ENCODE measurements at places on chromosomes 3 and 15. TPM values are rescaled to one million over a fixed set of nuclear protein-coding genes. Genes with fewer than 3 reads are reported as not detected.

DPPA2 gene
- not detected for total RNA-seq

GOLGA8J gene
- total RNA-seq = not detected

DNA sequence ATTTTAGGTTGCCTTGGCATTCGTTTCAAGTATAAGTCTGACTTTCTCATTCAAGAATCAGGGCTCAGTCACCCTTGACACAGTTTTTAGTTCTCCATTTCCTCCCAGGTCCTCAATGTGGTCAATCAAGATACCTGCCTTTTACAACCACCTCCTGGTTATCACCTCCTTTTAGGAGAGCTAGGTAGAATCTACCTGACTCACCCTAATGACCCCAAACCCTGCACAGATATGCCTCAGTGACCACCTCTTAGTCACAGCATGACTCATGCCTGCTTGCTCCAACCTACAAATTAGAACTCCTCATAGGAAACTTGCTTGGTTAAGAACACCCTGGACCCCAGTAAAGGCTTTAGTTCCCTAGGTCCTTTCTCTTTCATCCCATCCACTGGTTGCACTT is 22.5 kb downstream of the DMXL2 start:
- H3K4me3 ChIP-seq = no peak overlapping the region
- H3K27ac ChIP-seq = no peak overlapping the region
- no peaks in the 10 kb centered on the region for H3K27me3 ChIP-seq
- H3K36me3 ChIP-seq = no peaks in the 10 kb centered on the region

DNA sequence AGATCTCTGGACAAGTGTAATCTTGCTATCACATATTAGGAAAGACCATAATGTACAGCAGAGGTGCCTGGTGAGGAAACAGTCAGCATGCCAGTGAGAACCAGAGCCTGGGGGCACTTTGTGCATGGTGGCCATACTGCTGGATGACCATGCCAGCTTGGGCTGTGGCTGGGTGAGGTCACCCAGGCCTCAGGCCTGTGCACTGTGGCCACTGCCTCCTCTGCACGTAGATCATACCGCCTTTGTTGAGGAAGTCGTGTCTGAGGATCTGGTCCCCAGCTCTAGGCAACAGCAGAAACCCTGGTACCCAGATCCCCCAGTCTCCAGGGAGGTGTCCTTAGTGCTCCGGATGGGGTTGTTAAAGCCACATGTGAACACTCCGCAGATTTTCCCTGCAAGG is 38.9 kb downstream of the ZNF710 start:
- H3K27me3 ChIP-seq = no peaks in the 10 kb centered on the region
- H3K4me3 ChIP-seq = no peak overlapping the region
- DNase-seq = no peak
- no peaks in the 10 kb centered on the region for H3K36me3 ChIP-seq
- H3K4me1 ChIP-seq = peaks cover 8% of the 10 kb centered on the region

PRR20G gene
- not detected for total RNA-seq

DNA sequence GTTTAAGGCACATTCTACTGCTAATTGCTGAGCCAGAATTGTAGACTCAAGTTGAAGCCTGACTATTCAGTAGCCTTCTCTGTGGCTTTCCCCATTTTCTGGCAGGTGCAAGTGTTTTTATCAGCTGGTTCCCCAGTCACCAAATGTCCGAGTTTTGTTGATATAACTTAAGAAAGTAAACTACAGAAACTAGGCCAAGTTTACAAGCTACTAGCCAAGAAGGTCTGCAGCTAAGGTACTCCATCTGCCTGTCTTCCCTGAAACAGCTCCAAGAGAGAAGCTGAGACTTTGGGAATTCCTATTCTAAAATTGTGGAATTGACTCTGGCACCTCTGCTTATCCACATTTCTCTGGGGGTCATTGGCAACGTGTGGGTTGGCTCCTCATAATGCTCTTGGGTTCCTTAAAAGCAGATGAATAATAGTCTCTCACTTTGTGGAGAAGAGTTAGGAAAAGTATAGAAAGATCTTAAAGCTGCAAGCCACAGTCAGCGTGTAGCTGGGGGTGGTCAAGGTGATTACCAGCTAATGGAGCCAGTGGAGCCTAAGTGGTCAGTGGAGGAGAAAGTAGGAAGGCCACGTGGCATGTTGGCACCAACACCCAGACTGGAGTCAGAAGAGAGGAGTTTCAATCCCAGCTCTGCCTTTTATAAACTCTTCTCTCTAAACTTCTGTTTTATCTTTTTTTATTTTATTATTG is 128.8 kb downstream of the PEX5L start:
- no peaks in the 10 kb centered on the region for H3K27me3 ChIP-seq
- H3K4me1 ChIP-seq = no peaks in the 10 kb centered on the region
- no peak overlapping the region for H3K4me3 ChIP-seq
- H3K27ac ChIP-seq = no peak overlapping the region
- H3K36me3 ChIP-seq = no peaks in the 10 kb centered on the region

IQCF6 gene
- not detected for total RNA-seq

GRCh38 chr3:156493887-156494286 is 61.0 kb downstream of the SSR3 start:
- H3K4me1 ChIP-seq = no peaks in the 10 kb centered on the region
- no peak for DNase-seq
- no peak overlapping the region for H3K27ac ChIP-seq
- no peak overlapping the region for H3K4me3 ChIP-seq

- H3K36me3 ChIP-seq = no peaks in the 10 kb centered on the region
- no peak for DNase-seq
- H3K27ac ChIP-seq = no peak overlapping the region
- H3K4me1 ChIP-seq = no peaks in the 10 kb centered on the region
- H3K27me3 ChIP-seq = no peaks in the 10 kb centered on the region
- H3K4me3 ChIP-seq = no peak overlapping the region
Observed at GRCh38 chr3:82505079-82505756, 743.8 kb upstream of the GBE1 start.

DNA sequence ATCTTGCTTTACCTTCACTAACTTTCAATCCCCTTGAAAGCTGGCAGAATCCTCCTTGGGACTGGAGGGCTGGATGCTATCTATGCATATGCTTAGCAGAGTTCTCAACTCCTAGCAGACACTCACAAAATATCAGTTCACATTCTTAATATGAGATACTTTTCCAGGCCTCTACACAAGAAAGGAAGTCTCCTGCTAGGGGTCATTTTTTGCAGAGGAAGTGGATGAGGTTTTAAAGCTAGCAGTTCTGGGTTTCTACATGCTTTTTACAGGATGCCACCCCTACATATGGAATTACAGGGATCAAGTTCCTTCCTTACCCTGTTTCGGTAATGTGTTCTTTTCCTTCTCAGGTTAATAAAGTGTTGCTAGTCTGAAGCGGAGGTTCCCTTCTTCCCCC is 206.3 kb upstream of the TP63 start:
- H3K4me1 ChIP-seq = no peaks in the 10 kb centered on the region
- DNase-seq = no peak
- no peaks in the 10 kb centered on the region for H3K27me3 ChIP-seq
- no peaks in the 10 kb centered on the region for H3K36me3 ChIP-seq
- no peak overlapping the region for H3K27ac ChIP-seq

MOBP gene
- total RNA-seq = 0.24 TPM

SLC28A1 gene
- total RNA-seq = 0.48 TPM

IL17RB gene
- 1.1 TPM for total RNA-seq

All from ovary (tissue), 10 donors.